Urinary bladder (tissue), 4 donors: ENCODE measurements at places on chromosomes 6 and 20. TPM values are rescaled to one million over a fixed set of nuclear protein-coding genes. Genes with fewer than 3 reads are reported as not detected.

The EPB41L1 gene
- total RNA-seq = 37.0 TPM

The APMAP gene
- total RNA-seq = 41.7 TPM

The RIPOR3 gene
- total RNA-seq = 8.2 TPM

The LPA gene
- total RNA-seq = 4.0 TPM

The SRMS gene
- 0.48 TPM for total RNA-seq

The DPPA5 gene
- total RNA-seq = not detected

The PTK7 gene
- 89.6 TPM for total RNA-seq

The TRAPPC3L gene
- total RNA-seq = 0.42 TPM
